Germinal center (tissue), 1 donor: ENCODE measurements at places on chromosomes 13 and 19.

GRCh38 chr13:62846302-62846701 is 1430.7 kb upstream of the PCDH20 start:
- no peak for DNase-seq

DNA sequence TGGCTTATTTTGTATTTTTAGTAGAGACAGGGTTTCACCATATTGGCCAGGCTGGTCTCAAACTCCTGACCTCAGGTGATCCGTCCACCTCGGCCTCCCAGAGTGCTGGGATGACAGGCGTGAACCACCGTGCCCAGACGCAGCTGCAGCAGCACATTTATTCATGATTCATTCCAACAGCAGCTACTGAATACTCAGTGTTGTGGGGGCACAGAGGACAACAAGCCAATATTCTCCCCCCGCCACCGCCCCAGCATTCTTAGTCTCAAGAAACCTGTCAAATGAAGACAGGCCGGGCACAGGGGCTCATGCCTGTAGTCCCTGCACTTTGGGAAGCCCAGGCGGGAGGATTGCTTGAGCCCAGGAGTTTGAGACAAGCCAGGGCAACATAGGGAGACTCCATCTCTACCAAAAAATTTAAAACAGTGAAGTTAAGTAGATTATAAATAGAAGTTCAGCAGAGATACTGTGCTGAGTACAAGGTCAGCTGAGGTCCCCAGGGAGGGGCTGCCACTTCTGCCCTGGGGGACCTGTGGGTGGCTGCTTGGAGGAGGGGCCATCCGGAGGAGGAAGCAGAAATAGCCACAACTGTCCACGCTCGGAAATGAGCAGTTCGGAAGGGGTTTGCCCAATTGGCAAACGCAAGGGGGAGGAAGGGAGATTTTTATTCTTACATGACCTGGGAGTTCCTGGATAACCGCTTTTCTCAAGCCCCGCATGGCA is 4.3 kb downstream of the DOT1L start:
- DNase-seq, result peak; percentile 67

DNA sequence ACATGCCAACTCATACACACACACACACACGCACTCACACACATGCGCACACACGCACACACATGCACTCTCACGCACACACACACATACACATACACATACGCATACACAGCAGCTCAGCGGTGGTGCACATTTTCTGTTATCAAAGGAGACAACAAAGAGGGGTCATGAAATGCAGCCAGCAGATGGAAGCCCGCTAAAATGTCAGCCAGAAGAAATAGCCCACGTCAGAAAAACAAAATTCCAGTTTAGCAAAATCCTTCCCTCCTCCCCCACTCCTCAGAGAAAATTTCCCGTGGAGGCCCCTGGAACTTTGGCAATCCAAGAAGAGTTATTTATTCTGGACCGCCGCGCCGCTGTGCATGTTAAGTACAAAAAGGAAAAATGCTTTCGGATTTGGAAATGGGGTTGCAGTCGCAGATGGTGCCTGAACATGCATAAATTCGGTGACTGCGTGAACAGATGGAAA is 114.6 kb upstream of the VSTM2B start:
- no peak for DNase-seq

DNA sequence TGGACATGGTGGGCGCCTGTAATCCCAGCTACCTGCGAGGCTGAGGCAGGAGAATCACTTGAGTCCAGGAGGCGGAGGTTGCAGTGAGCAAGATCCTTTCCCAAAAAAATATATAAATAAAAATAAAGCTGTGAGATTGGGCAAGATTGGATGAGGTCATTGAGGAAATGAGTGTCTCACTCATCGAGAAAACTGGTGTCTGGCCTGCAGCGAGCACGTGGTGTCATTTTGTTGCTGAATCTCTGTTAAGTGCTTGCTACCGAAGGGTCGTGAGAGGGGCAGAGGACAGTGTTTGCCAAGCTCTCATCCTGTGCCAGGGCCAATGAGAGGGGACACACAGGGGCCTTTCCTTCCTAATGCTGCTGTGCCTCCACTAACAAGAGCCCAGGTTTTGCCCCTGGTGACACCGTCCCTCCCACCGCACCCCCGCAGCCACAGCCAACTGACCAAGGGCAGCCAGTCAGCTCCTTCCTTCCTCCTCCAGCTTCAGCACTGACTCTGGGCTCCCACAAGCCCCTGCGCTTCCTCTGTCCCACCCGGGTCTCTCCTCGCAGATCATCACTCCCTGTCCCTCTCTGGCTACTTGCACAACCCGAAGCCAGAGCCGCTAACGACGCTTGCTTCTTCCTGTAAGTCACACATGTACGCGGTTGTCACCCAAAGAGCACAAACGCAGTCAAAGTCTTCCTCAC is 3.2 kb downstream of the POLD1 start:
- DNase-seq, result no peak

DNA sequence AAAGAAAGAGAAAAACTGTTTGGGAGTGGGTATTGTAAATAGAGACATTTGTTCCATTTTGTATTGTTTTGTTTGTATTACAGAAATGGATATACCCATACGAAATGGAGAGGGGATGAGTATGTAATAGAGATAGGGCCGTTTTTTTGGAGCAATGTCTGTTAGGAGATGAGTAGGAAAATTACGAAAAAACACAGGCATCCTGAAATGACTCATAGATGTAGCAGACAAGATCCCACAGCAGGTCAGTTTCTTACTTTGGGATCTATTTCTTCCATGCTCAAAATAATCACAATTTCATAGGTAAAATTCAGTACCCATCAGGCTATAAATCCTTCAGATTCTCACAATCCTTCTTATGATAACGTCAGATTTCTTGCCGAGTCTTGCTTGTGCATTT is 779.4 kb upstream of the SLITRK1 start:
- no peak for DNase-seq

DNA sequence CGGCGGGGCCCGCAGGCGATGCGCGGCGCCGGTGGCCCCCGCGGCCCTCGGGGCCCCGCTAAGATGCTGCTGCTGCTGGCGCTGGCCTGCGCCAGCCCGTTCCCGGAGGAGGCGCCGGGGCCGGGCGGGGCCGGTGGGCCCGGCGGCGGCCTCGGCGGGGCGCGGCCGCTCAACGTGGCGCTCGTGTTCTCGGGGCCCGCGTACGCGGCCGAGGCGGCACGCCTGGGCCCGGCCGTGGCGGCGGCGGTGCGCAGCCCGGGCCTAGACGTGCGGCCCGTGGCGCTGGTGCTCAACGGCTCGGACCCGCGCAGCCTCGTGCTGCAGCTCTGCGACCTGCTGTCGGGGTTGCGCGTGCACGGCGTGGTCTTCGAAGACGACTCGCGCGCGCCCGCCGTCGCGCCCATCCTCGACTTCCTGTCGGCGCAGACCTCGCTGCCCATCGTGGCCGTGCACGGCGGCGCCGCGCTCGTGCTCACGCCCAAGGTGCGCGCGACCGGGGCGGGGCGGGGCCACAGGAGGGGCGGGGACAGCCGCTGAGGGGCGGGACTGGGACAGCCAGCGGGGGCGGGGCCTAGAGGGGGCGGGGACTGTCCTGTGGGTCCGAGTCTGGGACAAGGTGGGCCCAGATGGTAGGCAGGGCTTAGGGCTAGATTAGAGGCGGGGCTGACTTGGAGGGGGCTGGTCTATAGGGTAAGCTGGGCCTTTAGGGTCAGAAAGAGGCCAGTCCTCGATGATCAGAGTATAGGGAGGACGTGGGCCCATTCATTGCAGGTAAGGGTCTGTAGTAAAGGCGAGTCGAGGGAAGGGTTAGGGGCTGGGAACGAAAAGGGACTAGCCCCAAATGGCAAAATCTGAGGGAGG is 5.1 kb downstream of the GRIN2D start:
- peak; percentile 91 for DNase-seq
